ENCODE measurements at places on chromosomes 1 and 21.

DNA sequence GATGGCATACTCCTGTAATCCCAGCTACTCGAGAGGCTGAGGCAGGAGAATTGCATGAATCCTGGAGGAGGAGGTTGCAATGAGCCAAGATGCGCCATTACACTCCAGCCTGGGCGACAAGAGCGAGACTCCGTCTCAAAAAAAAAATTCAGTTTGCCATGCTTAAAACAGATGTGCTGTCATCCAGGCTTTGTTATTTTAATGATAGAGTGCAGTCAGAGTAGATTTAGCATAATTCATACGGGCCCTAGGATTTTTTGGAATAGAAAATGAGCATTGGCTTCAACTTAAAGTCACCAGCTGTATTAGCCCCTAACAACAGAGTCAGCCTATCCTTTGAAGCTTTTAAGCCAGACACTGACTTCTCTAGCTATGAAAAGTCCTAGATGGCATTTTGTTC, 124.6 kb downstream of the RASAL2 start:
- DNase-seq: no peak

GRCh38 chr1:170592591-170593111, 60.7 kb downstream of the GORAB start:
- no peak for DNase-seq

GRCh38 chr1:162987866-162988265, 81.3 kb upstream of the RGS4 start:
- DNase-seq: no peak

GRCh38 chr1:156204686-156205085, 8.1 kb upstream of the PMF1 start:
- DNase-seq: no peak

- peak; percentile 50 for DNase-seq
Observed at GRCh38 chr1:209106237-209106741, 477.2 kb upstream of the CAMK1G start.
